Activated T-cell treated with anti-CD3 and anti-CD28 coated beads, Interleukin-2, amount 50 U/mL, for 72 hours (primary cell): ENCODE measurements at places on chromosomes 7 and 10. TPM values are rescaled to one million over a fixed set of nuclear protein-coding genes. Genes with fewer than 3 reads are reported as not detected.

GRCh38 chr10:14508725-14509124 is 178.0 kb upstream of the FRMD4A start:
- DNase-seq = no peak

LDB3 gene
- 0.16 TPM for total RNA-seq

PLAC9 gene
- total RNA-seq = not detected

ZNF138 gene
- total RNA-seq = 17.7 TPM

DNA sequence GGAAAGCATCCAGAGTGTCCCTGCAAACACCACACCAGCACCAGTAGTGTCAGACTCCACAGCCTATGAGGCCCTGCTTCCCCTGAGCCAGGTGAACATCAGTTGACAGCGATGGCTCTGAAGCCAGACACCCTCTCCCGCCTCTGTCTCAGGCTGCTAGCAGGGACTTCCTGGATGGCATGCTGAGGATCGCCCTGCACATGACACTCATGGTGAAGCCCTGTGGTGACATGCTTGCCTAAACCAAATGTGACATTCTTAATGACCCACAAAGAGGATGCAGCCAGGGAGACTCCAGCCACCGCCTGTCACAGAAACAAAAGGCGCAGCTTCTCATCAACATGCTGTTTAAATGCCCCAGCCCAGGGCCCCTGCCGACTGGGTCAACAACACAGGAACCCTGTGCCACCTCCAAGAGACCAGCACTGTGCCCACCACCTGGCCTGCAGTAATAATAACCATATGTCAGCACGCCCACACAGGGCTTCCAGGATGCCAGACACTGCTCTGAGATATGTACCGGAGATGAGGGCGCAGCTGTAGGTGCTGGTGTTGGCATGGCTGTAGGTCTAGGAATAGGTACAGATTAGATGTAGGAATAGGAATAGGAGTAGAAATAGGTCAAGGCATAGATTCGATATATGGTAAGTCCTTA is 81.3 kb downstream of the GRID1 start:
- DNase-seq = no peak

NPFFR1 gene
- 0.02 TPM for total RNA-seq

DNA sequence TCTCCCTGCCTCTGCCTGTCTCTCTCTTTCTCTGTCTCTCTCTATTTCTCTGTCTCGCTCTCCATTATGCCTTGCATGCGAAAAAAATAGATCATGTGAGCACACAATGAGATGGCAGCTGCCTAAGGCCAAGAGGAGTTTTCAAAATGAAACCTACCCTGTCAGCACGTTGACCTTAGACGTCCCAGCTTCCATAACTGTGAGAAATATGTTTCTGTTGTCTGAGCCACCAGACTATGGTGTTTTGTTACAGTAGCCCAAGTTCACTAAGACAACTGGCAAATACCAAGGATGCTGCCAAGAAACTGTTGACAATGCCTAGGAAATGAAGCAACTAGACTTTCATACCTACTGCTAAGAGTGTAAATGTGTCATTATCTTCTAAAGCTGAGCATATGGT is 70.6 kb upstream of the PLXDC2 start:
- DNase-seq = no peak

- DNase-seq = no peak
Measured at GRCh38 chr10:132482090-132482800, 55.3 kb upstream of the INPP5A start.

- DNase-seq = no peak
Measured at GRCh38 chr7:51965454-51965853, 648.8 kb upstream of the COBL start.

KLF14 gene
- 0.09 TPM for total RNA-seq

GRCh38 chr10:3698312-3698711 is 86.7 kb downstream of the KLF6 start:
- DNase-seq = no peak

TRIM50 gene
- not detected for total RNA-seq

DNA sequence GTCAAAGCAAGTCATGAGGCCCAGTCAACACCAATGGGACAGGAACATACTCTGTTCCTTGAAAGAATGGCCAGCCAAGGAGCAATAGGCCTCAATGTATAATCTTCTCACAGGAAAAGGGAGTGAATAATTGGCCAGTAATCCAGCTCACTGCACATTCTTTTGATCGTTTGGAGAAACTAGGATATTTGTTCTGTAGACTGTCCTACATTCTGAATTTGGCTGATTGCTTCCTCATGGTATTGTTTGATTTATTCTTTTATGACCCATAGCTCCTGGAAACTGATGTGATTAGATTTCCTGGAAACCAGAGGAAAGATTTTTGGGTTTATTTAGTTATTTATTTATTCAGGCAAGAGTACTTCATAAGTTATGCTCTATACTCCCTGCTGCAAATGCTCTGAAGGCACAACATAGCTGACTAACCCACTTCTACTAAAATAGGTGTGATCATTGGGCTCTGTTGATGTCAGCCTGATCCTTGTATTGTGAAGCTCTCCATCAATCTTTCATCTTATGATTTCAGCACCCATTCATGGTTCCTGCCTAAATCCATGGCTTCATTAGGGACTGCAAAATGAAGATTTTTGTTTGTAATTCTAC is 745.2 kb downstream of the SUGCT start:
- no peak for DNase-seq

DNA sequence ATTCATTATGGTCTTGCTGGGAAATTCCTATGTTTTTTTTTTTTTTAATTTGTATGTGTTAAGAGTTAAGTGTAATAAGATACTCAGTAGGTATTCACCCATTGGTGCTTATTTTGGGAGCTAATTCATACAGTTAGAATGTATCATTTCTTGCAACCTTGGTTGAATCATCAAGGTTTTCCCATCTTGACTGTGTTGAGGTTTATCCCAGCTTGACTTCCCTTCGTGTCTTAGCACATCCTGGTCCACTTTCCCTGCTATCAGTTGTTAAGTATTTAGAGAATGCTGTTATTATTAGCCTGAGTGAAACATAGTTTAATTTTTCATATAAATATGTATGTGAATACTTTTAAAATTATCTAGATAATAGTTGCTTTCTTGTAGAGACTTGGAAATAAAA is 20.8 kb downstream of the RALA start:
- DNase-seq = no peak

- no peak for DNase-seq
Measured at GRCh38 chr7:47937711-47938573, 10.3 kb downstream of the PKD1L1 start.

- DNase-seq = no peak
Measured at GRCh38 chr7:100763556-100764140, 30.3 kb downstream of the ZAN start.

GRCh38 chr10:130198651-130199050 is 62.5 kb downstream of the GLRX3 start:
- no peak for DNase-seq

NUTM2B gene
- total RNA-seq = 0.51 TPM

NEUROD6 gene
- not detected for total RNA-seq

GRCh38 chr7:17236603-17237002 is 61.8 kb upstream of the AHR start:
- DNase-seq = no peak

SLC16A9 gene
- 0.19 TPM for total RNA-seq

DNA sequence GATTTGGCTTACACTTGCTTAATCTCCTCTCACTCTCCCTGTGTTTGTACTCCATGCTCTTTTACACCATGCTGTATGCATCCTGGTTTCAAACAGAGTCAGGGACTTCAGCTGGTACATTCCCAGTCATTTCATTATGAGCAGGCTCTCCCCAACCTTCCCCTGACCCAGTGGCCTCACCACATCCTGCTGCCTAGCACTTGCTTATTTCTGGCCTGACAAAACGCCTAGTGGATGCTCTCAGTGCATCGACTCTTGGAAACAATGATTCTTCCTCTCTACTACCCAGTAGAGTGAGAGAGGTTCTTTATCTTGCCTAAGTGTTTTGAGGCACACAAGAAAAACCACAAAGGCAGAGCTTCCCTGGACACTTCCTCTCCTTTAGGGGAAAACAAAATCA is 63.4 kb downstream of the CAV1 start:
- peak; percentile 50 for DNase-seq

- DNase-seq = no peak
Measured at GRCh38 chr10:4025339-4025738, 240.3 kb upstream of the KLF6 start.

- no peak for DNase-seq
Measured at GRCh38 chr10:104485632-104486031, 132.0 kb downstream of the CFAP58 start.

DNA sequence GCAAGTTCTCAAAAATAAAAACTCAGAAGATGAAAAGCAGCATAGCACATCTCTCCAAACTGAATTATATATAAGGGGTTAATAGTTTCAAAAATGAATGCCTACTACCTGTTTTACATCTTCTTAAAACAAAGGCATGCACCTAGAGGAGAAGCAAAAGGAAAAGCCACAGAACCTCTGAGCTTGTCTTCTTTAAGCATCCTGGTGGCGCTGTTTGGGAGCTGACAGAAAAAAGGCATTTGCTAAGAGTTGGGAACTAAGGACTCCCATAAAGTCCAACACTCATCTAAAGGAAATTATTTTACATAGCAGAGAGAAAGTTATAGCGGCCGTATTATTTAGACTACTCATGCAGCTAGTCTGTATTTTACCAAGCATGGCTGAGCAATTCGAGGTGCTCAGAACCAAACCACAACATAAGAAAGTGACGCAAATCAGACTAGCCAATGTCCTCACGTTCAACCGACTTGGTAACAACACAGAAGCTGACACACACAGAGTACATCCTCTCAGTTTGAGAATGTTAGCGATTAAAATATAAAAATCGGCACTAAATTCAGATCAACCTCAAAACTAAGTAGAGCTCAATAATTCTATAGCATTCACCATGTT is 38.8 kb downstream of the PTN start:
- DNase-seq = no peak

- DNase-seq = no peak
Measured at GRCh38 chr10:100866010-100866409, 46.8 kb upstream of the SLF2 start.
